NCI-H187 (cell line): ENCODE measurements at places on chromosomes 6 and 20.

- no peak for DNase-seq
These were observed at the start of gene FOXQ1 for GRCh38 chr6:1311400-1312202. Gene FOXQ1, plus strand, starts transcription at chr6:1312098. Its CDS starts 607 bp downstream, at chr6:1312705.

DNA sequence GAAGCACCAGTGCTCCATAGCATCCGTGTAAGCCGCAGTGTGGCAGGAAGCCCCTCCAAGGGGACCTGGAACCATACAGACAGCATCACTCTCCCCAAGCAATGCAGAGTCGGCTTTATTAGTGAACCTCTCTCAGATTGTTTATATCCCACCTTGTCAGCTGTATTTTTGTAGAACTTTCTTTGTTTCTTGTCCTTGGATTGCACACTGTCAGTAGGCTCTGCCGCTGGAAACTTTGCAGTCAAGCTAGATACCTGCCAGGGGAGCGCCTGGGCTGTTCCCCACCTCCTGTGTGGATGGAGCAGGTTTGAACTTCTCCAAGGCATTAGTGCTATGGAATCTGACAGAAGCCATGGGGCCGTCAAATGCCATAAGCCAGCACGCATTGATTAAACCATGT is 18.6 kb upstream of the CLDN20 start:
- no peak for DNase-seq

DNA sequence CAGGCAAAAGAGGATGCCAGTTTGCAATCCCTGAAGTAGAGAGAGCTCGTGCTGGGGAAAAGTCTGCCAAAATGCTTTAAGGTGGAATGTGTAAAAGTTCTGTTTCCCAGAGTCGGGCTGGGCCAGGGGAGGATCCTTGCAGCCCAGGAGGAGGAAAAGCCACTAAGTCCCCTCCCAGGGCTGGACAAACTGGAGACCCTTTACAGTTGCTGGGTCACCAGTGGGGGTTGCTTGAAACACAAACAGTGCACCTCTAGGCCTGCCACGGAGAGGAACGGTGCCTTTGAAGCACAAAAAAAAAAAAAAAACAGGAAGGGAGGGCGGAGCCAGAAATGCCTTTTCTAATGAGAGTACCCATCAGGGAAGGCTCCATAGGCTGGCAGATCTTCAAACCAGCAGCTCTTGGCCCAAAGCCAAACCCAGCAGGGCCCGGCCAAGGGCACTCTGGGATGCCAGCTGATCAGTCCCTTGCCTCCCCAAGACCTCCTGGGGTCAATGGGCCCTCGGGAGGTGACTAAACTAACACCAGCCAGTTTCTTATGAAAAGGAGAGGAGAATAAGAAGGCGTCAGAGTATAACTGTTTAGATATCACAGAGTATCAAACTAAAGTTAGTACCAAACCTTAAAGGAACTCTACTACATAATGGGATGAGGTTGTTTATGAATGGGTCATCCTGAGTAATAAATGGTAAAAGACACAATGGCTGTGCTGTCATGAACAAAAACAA is 23.7 kb downstream of the HLA-A start:
- peak; percentile 27 for DNase-seq

DNA sequence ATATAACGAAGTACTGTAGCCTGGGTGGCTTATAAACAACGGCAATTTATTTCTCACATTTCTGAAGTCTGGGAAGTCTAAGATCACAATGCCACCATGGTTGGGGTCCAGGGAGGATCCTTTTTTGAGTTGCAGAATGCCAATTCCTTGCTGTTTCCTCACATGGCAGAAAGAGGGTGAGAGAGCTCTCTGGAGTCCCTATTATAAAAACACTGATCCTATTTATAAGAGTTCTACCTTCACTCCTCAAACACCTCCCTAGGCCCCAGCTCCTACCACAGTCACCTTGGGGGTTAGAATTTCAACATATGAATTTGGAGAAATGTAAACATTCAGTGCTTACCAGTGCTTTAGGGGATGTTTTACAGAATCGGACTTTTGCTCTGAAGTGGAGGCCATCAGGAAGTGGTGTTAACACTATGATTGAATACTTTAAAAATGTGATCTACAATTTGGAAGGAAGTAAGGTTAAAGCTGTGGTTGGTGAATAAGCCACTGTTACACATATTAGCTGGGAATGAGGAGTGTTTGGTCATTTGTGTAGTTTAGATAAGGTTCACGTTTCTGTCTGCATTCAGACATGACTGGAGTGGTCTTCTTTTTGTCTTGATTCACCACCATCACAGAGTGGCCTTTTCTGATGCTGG is 79.9 kb upstream of the SPTLC3 start:
- no peak for DNase-seq

DNA sequence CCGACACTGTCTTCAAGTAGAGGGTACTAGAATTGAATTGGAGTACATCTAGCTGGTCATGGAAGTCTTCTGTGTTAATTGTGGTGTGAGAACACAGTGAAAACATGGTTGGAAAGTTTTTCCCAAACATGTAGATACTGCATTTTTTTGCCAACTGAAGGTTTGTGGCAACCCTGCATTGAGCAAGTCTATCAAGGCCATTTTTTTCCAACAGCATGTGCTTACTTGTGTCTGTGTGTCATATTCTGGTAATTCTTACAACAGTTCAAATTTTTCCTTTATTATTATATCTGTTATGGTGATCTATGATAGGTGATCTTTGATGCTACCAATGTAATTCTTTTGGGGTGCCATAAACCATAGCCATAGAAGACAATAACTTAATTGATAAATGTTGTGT is 147.0 kb downstream of the MYB start:
- DNase-seq = no peak
